Right atrium auricular region (tissue), 2 donors: ENCODE measurements at places on chromosomes 2 and 18. TPM values are rescaled to one million over a fixed set of nuclear protein-coding genes. Genes with fewer than 3 reads are reported as not detected.

DNA sequence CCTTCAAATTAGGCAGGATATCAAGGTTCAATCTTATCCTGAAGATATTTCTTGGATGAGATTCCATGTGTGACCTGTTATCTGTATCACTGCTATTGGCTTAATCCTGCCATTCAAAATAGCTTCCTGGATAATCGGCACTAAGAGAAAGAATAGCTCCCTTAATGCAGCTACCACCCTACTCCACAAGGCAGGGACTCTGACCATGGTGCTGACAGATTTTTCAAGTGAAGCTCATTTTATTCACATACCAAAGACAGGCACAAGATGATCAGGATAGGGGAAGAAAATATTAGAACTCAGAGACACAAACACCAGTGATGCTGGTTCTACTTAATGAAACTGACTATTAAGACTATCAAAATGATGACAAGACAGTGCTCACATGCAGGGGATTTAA, 74.9 kb downstream of the ORC4 start:
- H3K36me3 ChIP-seq: peaks cover 14% of the 10 kb centered on the region
- DNase-seq: no peak
- H3K27me3 ChIP-seq: no peaks in the 10 kb centered on the region
- H3K4me1 ChIP-seq: no peaks in the 10 kb centered on the region
- H3K4me3 ChIP-seq: no peak overlapping the region
- H3K27ac ChIP-seq: no peak overlapping the region

DNA sequence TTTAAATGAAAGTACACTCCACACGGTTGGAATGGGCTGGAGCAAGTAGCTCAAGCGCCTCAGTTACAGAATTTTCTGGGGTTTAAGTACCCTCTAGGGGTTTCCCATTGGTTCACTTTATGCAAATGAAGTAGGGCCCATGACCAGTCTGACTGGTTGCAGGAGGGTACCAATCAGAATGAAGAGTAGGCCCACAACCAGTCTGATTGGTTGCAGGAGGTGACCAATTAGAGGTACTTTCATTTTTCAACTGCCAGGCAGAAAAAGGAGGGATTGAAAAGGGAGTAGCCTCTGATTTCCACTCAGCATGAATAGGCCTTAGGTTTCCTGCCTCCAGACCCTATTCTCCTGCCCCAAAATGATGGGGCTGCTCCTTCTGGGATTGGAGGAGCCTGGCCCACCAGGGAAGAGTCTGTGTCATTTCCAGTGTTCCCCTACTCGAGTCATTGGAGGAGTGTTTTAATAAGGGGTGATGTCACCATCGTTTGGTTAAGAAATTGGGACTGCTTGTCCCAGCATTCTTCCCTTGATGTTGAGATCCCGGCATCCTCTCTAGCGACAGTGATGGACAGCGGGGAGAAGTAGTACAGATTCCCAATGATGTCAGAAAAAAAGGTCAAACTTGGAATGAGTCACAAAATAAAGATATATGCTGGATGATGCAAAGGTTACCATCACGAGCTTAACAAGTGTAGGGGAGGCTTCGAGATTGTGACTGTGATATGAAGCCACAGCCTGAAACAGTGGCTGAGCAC, 210.4 kb downstream of the SH3BP4 start:
- H3K4me3 ChIP-seq: no peak overlapping the region
- H3K27me3 ChIP-seq: no peaks in the 10 kb centered on the region
- no peak overlapping the region for H3K27ac ChIP-seq
- H3K36me3 ChIP-seq: no peaks in the 10 kb centered on the region

TCF23 gene
- total RNA-seq: not detected

ALPG gene
- not detected for total RNA-seq

- H3K4me1 ChIP-seq: no peaks in the 10 kb centered on the region
- H3K27me3 ChIP-seq: peaks cover 6% of the 10 kb centered on the region
- H3K27ac ChIP-seq: peak overlapping the region; percentile 64
- peak overlapping the region; percentile 46 for H3K4me3 ChIP-seq
These were observed 727 bp downstream of the KIF1A start for GRCh38 chr2:240819126-240819857.

DNA sequence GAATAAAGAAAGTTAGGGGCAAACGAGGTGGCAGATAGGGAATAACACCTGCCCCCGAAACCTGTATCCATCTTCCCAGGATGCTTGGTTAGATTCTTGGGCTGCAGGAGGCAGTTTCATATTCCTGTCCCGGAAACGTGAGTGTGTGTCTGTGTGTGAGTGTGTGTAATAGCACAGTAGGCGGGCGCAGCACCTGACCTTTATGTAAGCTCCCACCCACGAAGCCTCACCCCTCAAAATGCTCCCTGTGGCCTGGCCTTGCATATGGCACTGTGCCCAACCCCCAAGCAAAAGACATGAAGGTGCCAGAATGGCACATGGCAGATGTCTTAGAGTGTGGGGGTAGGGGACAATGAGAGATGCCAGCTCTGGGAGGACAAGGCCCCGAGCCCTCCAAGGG, 48.9 kb downstream of the EFR3B start:
- H3K27ac ChIP-seq: no peak overlapping the region
- H3K4me1 ChIP-seq: peaks cover 27% of the 10 kb centered on the region
- no peak for DNase-seq

DTNA gene
- total RNA-seq: 114 TPM

DNA sequence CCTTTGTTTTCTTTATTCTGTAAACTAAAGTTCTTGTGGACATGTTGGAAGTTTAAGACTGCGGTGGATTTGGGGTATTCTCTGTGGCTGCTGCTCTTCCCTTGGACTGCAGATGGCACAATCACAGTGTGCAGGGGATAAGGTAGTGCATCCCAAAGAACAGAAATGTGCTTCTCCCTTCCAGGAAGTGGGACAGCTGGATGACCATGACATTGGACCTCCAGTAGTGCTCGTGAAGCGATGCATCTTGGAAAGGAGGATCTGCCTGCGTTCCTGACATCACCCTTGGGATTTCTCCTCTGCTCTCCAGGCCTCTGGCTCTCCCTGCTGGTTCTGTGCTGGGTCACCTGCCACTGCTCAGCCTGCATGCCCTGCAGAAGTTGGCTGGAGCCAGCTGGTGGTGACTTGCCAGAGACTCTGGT, 109.9 kb downstream of the SLC4A3 start:
- H3K27ac ChIP-seq: no peak overlapping the region
- DNase-seq: no peak
- no peaks in the 10 kb centered on the region for H3K27me3 ChIP-seq
- H3K4me3 ChIP-seq: no peak overlapping the region

MYO5B gene
- 7.7 TPM for total RNA-seq

DNA sequence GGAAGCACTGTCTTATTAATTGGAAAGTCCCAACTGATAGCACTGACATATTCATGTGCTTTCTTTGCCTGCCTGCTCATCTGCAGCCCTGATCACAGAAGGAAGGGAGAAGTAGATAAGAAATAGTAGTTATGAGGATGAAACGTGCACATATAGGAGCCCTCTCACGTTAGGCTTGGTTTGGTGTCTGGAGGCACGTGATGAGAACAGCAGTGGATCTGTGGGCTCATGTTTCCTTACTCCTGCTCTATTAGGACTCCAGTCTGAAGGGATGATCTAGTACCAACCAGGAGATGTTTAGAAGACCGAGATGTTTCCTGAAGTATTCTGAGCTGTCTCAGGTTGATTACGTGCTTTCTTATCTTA, 84.9 kb downstream of the MAP4K4 start:
- no peak overlapping the region for H3K27ac ChIP-seq
- no peaks in the 10 kb centered on the region for H3K27me3 ChIP-seq
- H3K36me3 ChIP-seq: no peaks in the 10 kb centered on the region
- no peak overlapping the region for H3K4me3 ChIP-seq
- no peak for DNase-seq

BMP10 gene
- total RNA-seq: 5,642 TPM

EMILIN1 gene
- total RNA-seq: 22.3 TPM

DNA sequence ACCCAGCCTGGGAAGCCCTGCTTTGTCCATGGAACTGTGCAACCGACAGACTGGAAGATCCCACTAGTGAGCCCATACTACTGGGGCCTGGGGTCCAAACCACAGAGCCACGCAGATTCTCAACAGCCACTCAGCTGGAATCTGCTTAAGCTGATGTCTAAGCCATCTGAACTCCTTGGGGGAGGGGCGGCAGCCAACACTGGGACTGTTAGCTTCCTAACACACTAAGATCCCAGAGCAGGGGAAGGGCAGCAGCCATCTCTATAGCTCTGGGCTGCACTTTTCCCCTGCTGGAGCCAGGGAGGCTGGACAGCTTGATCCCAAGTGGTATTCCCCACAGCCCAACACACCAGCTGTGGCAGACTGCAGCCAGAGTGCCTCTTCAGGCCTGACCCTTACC, 118.3 kb downstream of the RPRM start:
- H3K27me3 ChIP-seq: no peaks in the 10 kb centered on the region
- DNase-seq: no peak
- H3K4me3 ChIP-seq: no peak overlapping the region

- peaks cover 8% of the 10 kb centered on the region for H3K4me1 ChIP-seq
- no peaks in the 10 kb centered on the region for H3K27me3 ChIP-seq
- no peak for DNase-seq
- no peak overlapping the region for H3K4me3 ChIP-seq
These were observed 50.6 kb downstream of the TTC21B start for GRCh38 chr2:165902934-165903333.

DNA sequence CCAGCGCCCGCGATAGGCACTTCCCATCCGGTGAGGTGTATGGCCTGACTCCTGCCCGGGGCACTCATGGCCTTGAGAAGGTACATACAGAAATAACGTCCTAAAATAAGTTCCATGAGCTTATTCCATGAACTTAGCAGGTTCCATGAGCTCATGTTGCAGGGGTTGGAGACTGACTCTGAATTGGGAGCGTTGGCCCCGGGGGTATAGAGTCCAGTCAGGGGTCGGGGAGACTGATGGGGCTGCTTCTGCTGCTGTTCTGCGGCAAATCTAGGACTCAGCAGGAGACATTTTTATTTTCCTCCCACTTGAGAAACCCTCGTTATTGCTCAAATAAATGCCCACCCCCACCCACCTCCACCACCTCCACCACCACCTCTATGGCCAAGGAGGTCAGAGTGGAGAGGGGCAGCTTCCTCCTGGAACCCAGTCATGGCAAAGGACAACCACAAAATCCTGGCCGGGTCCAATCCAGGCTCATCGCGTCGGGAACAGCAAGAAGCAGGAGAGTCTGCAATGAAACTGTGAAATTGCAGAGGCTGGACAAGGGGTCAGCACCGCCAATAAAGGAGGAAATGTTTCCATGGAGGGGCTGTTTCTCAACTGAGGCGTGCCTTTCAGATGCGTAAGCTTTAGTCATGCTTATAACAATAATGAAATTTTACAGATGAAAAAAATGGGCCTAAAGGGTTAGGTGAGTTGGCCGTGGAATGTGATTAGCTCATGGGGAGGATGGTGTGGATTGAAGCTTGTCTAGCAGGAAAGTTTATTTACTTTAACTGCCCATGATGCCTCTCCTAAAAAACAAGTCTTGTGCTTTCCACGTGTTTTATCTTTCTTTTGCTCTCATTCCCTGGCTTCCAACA, 136.6 kb upstream of the ALKAL2 start:
- H3K4me1 ChIP-seq: no peaks in the 10 kb centered on the region
- no peak overlapping the region for H3K4me3 ChIP-seq
- H3K36me3 ChIP-seq: no peaks in the 10 kb centered on the region
- no peak overlapping the region for H3K27ac ChIP-seq

DNA sequence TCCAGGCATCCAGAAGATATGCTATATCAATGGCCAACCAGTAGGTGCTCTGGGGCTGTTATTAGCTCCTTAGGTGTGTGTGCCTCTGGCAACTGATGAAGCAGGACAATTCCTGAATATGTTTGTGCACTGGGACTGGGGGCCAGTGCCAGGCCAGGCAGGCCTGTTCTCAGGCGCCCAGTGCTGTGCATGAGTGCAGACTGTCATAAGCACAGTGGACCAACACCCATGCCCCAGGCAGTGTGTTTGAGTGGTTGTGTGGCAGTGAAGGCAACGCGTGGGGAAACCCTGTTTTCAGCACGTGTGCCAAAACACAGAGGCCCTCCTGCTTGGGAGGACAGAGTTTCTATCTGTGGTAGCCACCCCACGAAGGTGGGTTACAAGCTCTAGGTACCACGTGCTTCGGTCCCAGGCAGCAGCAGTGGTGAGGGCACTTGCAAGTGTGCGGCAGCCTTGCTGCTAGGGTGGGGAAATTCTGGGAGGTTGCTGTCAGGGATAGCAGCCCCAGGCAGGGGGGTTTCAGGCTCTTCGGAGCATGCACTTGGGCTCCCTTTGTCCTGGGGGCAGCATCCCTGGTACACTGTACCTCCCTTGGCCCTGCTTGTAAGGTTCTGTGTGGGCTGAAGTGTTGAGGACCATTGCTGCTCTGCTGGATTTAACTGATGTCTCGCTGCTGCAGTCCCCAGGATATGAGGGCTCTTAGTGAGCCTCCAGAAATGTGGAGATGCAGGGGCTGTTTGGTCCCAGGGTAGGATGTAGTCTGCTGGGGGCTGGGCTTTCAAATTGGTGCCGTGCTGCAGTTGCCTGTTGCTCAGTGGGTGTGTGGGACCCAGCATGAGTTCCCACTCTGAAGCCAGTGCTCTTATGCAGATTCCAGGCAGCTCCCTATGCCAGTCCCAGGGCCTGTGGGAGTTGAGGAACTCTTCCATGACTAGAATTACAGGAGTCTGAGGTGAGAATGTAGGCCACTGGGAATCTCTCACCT, 280.9 kb downstream of the RPRM start:
- H3K27me3 ChIP-seq: no peaks in the 10 kb centered on the region
- H3K4me1 ChIP-seq: no peaks in the 10 kb centered on the region
- H3K36me3 ChIP-seq: no peaks in the 10 kb centered on the region
- no peak overlapping the region for H3K4me3 ChIP-seq
- no peak for DNase-seq

GRCh38 chr2:58710795-58711279, 469.7 kb upstream of the FANCL start:
- DNase-seq: no peak
- no peak overlapping the region for H3K4me3 ChIP-seq
- no peak overlapping the region for H3K27ac ChIP-seq
- H3K4me1 ChIP-seq: no peaks in the 10 kb centered on the region
- no peaks in the 10 kb centered on the region for H3K27me3 ChIP-seq

PROKR1 gene
- total RNA-seq: not detected

DNA sequence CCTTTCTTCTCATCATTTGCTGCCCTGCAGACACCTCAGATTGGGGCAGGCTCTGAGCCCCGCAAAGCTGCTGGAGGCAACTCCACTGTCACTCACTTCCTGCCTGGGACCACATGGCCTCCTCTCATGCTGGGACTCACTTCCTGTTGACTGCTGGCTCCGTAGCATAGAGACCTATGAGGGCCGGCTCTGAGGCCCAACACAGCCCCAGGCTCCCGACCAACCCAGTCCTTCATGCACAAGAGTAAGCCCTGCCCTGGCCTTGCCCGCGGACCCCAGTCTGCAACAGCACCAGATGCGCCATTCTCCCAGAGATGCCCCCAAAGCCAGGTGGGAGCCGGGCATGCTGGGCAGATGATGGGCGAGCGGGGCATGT, 55.7 kb downstream of the DNMT3A start:
- no peak overlapping the region for H3K4me3 ChIP-seq
- H3K27ac ChIP-seq: no peak overlapping the region
- peaks cover 17% of the 10 kb centered on the region for H3K4me1 ChIP-seq
- no peak for DNase-seq
- no peaks in the 10 kb centered on the region for H3K27me3 ChIP-seq

TRIM43 gene
- not detected for total RNA-seq
